Colonic mucosa (tissue), 4 donors: ENCODE measurements at places on chromosomes 12 and 14.

DNA sequence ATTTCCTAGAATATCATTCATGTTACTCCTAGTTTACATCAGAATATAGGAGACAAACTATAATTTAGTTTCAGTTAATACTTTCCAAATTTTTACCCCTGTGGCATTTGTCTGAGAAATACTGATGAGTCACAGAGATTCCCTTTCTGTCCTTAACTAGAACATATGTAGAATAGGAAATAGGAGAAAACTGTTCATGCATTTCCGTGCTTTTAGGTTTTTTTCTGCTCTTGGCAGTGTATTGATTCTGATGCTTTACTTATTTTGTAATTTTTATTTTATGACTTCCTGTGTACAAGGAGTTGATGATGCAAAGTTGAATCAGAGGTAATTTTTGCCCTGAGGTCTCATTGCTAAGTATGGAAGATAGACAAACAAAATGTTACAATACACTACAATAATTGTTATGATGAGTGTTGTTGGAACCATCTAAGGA, 23.0 kb downstream of the MNAT1 start:
- no peak for DNase-seq

DNA sequence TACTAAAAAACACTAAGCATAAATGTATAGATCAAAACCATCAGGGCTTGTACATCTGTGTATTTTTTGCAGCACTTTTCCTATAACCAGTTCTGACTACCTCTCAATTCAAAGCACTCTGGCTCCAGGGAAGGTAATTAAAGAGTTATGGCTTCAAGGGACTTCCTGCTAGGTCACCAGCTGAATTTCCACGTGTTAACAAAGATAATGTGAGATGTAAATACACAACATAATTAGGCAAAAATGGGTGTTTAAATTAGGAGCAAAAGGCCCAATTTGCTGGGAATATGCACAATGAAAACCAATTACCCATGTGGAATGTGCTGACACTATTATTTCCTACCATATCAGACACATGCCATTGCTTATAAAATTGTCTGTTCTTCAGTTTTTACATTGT, 513.4 kb upstream of the FLRT2 start:
- no peak for DNase-seq

- DNase-seq: no peak
These were observed 176.4 kb downstream of the GRIN2B start for GRCh38 chr12:13805041-13805440.

DNA sequence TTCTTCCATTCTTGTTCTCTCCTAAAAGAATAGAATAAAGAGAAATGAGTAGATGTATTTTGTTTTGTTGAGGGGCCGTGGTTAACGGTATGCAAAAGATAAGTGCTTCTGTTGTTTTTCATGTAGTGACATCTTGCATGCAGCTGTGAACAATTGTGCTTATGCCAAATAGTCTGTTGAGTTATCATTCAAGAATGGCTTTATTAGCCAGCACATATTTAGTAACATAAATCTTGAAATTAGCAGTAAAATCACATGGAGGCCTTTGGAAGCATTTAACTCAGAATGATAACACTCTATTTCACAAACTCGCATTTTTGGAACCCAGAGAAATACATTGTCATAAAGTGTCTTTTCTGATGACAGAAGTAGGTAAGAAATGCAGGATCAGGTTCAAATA, 1772.0 kb upstream of the FLRT2 start:
- no peak for DNase-seq

GRCh38 chr12:124323771-124324530, 29.1 kb downstream of the RFLNA start:
- DNase-seq: no peak

DNA sequence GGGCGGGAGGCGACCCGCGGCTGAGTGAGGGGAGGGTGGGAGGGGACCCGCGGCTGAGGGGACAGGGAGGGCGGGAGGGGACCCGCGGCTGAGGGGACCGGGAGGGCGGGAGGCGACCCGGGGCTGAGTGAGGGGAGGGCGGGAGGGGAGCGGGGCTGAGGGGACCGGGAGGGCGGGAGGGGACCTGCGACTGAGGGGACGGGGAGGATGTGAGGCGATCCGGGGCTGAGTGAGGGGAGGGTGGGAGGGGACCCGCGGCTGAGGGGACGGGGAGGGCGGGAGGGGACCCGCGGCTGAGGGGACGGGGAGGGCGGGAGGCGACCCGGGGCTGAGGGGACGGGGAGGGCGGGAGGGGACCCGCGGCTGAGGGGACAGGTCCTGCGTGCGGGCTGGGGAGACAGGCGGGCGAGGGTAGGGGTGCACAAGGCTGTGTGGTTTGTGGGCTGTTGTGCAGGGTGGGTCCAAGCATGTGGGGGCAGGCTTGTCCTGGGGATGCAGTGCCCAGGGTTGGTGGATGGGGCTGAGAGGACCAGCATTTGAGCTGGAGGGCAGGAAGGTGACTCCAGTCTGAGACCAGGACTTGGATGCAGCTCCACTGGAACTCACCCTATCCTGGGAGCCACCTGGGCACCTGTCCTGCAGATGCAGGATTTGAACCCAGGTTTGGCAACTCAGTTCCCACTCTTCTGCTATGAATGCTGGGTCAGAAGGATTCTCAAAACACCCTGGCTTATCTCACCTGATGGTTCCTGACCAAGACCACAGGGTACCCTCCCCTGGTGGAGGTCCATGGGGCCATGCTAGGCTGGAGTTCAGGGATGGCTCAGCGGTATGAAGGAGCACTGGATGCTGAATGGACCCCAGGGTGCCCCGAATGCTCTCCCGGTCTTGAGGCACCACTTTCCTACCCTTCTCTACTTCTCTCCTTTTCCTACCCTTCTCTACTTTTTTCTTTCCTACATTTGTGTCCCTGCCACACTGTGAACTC, 9.4 kb downstream of the PLD4 start:
- DNase-seq: no peak

DNA sequence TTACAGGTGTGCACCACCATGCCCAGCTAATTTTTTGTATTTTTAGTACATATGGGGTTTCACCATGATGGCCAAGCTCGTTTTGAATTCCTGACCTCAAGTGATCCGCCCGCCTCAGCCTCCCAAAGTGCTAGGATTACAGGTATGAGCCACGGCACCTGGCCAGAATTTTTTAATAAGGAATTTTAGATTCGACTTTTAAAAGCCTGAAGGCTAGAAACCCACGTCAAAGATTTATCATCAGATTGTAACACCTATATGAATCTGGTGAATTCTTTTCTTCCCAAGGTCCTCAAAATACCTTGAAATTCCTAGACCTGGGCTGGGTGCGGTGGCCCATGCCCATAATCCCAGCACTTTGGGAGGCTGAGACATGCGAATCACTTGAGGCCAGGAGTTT, 18.7 kb upstream of the MMP19 start:
- no peak for DNase-seq

DNA sequence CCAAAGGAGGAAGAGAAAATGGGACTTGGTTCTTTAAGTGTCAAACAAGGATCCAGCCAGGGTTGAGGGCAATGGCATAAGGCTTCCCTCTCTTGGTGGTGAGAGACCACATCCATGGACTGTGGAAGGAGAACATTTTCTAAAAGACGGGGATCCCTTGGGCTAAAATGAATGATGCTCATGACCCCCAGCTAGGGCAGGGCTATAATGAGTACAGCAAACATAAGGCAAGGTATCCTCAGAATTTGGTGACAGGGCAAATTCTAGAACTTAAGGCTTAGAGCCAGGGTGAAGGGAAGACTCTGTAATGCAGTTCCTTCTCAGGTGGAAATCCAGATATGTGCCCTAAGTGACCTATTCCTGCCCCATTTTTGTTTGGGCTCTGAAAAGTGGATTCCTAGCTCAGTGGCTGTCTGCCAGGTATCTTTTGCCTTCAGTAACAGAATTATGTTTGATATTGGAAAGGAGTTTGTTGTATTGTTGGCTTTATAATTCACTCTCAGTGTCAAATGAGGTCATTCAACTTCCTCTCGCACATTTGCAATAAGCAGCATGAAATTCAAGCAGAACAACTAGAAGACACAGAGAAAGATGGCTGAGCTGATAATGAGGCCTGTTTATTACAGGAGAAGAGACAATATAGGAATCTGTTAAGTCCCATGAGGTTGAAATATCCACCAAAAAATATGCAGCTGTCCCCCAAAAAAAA, 76.8 kb downstream of the DAD1 start:
- no peak for DNase-seq
